ENCODE measurements at places on chromosomes 1 and 21. TPM values are rescaled to one million over a fixed set of nuclear protein-coding genes. Genes with fewer than 3 reads are reported as not detected.

Gene EDN2
- not detected for total RNA-seq

- DNase-seq: no peak
Observed at GRCh38 chr1:92262516-92262915, 36.3 kb downstream of the GLMN start.

- no peak for DNase-seq
Observed at GRCh38 chr1:205714906-205715246, 34.6 kb upstream of the SLC45A3 start.

GRCh38 chr1:170731566-170732251 is 67.8 kb downstream of the PRRX1 start:
- no peak for DNase-seq

DNA sequence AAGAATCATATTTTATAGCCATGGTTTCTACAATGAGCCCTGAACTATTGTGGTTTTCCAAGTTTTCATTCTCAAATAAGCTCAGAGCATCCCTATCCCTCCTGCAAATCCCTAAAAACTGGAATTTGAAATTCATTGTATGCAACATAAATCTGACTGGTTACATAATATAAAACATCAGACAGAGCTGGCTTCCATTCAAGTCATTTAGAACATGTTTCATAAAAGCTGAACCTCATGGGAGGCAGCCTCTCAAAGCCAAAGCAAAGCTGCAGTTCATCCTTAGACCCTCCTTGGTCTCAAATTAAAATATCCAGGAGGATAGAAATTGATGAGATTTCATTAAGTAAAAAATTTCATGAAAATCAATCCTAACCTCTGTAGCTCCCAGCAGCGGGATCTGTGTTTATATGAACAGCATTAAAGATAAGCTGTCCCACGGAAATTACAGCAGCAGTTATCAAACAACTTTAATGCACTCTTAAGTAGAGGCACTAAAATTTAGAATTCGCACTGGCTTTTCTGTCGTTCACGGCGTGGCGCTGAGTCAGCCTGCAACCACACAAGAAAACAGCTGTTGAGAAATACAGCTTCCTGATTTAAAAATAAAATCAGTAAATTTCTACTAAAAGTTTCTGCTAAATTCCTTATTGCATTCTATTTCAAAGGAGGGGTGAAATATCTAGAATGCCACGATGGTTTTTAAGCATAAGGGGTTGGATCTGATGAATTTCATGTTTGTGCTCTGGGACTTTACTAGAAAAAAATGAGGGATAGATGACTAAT is 99.9 kb upstream of the TIAM1 start:
- no peak for DNase-seq

GRCh38 chr21:17386498-17386897 is 126.3 kb upstream of the CXADR start:
- no peak for DNase-seq

DNA sequence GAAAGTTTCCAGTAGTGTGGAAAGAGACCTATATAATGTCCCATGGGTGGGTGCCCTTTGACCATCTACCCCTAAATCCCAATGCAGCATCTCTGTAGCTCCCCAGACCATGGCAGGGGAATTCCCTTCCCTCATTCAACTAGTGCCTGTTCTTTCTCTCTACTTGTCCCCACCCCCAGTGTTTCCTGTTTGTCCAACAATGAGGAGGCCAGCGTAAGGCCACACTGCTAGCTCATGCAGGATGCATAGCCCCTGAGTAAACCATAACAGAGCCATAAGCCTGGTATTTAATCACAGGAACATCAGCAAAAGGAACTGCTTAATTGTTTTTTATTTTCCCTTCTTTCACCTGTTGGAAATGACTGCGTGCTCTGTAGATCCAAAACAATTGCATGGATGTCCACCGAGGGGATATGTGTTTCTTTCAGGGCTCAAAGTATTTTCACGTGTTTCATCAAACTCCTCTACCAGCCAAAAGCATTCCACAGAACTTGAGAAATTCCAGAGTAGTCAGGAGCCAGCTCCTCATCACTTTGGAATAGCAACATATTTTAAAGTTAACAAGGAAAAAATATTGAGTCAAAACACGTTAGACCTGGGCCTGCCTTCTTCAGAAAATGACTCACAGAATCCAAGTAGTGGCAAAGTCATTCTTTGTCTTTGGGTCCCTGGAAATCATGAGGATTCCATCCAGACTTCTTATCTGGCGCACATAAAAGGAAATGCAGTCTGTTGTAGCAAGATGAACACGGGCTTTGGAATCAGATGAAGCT is 162.5 kb upstream of the SGIP1 start:
- DNase-seq: peak; percentile 71

DNA sequence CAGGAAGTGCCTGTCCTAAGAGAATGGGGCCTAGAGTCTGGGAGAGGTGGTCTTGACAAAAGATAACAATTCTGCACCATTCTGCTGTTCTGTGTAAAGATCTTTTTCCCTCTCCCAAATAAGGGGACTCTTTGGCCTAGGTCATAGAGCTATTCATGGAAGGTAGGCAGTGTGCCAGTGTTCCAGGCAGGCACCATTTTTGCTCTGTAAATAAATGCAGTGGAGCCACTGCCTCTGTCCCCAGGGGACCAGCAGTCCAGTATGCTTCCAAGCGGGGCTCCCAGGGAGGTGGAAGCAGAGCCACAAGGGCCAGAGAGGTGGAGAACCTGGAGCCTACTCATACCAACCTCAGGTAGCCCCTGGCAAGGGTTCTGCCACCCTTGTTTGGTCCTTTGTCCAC is 25.9 kb downstream of the KCNA2 start:
- DNase-seq: no peak

- DNase-seq: no peak
Observed at GRCh38 chr21:46397993-46398392, 60.7 kb upstream of the DIP2A start.
